GM12865 (cell line): ENCODE measurements at places on chromosomes 12 and 14.

GRCh38 chr12:57620936-57621496 lies 9.8 kb downstream of the ARHGEF25 start:
- no peak for DNase-seq

- peak; percentile 61 for DNase-seq
Measured at GRCh38 chr14:53545217-53545616, 392.1 kb upstream of the DDHD1 start.

GRCh38 chr12:25959071-25959961 lies 834 bp downstream of the RASSF8 start:
- DNase-seq = peak; percentile 9

DNA sequence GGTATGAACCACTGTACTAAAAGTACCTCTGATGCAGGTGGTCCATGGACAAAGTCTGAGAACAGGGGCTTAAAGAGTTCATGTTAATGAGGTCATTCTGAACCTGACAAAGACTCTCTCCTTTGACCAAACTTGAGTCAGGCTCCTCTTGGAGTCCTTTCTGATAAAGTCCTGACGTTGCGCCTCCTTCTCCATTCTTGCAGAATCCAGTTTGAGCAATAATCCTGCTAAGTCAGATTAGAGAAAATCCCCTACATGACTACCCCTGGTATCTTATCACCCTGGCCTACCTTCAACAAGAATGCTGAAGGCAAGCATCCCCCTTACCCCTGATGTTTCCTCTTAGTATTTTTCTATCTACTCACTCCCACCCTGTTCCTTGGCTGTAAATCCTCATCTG lies 46.0 kb upstream of the ISM2 start:
- DNase-seq = no peak

- DNase-seq = no peak
Measured at GRCh38 chr12:4870423-4870822, 39.3 kb upstream of the KCNA1 start.

DNA sequence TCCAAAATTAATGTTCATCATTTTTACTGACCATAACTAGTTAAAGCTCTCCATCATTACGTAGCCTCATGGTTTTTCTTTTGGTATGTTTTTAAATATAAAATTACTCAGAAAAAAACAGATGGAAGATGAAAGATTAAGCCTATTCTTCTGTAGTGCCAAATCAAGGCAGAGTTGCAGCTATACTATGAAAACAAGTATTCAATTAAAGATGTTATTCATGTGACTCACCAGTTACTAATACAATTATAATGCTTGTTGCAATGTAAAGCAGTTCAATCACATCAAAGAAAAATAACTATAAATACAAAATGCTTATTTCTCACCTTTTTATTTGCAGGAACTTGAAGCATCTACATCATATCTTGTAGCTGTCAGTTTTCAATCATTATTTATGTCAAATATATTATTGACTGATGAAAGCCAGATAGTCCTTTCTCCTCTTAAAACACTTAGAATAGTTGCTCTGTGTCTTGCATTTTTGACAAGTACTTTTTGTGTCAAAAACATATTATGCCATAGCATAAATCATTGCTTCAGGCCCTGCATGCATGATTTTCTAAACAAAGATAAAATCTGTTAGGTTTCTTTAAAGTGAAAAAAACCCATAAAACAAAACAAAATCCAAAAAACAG lies 36.0 kb upstream of the TRHDE start:
- DNase-seq = no peak

DNA sequence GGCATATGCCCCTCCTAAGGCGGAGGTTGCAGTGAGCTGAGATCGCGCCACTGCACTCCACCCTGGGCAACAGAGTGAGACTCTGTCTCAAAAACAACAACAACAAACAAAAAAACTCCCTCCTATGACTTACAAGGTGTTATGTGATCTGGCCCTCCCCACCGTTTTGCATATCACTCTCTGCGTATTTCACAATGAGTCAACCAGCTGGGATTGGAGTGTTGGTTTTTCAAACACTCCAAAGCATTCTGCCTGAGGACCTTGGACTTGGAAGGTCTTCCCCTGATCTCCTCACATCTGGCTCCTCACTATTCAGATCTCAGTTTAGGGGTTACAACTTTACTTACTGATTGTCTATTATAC lies 14.0 kb downstream of the MANSC1 start:
- DNase-seq = peak; percentile 75

- DNase-seq = no peak
Measured at GRCh38 chr12:16785953-16786352, 180.0 kb upstream of the LMO3 start.

- peak; percentile 10 for DNase-seq
Measured at GRCh38 chr14:20302042-20302755, 3.6 kb downstream of the TTC5 start.

- no peak for DNase-seq
Measured at GRCh38 chr14:65750906-65751305, 338.4 kb downstream of the FUT8 start.
